ENCODE measurements at places on chromosomes 3 and 15.

GRCh38 chr15:39195961-39196486 lies 384.9 kb upstream of the THBS1 start:
- DNase-seq: no peak

DNA sequence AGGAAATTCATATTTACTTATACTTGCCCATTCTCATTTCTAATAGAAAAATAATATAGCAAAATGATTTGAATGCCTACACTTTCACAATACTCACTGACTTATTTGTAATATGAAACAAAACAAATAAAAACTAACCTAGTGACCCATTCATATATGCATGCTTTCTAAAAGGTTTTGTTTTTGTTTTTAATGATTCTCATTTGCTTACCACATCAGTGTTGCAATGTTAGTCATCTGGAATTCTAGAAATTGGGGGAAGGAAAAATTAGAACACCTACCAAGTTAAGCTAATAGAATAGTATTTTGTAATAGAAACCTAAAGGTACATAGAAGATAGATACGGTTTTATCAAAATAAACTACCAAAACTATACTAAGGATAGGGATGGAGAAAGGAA lies 214.1 kb upstream of the CNTN6 start:
- no peak for DNase-seq

DNA sequence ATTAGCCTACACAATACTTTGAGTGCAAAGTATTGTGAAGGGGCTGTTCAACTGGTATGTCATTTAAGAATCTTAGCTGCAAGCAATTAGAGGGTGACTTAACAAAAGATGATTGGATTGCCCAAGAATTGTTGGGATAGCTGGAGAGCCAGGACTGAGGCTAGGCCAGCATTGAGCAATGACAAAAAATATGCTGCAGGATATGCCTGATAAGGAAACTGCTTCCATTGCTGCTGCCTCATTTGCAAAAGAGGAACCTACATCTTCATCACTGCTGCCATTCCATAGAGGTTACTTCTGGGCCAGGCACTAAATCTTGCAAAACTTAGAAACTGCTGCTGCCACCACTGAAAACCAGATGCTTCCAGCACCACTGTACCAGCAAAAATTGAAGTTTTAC lies 108.0 kb upstream of the TBC1D5 start:
- DNase-seq: no peak

- DNase-seq: no peak
Measured at GRCh38 chr3:100698736-100699135, 10.6 kb upstream of the TFG start.

DNA sequence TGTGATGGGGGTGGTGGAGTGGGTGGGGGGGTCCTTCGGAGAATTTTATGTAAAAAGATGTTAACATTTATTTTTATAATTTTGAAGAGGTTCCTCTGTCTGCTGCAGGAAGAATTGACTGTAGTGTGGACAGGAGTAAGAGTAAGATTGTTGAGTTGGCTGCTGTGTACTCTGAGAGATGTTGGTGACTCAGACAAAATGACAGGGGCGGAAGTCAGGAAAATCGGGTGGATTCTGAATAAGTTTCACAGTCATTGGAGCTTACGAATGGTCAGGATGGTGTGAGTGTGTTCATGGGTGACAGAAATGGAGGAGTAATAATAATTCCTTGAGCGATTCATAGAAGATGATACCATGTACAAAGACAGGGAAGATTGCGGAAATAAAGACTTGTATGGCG lies 420.0 kb downstream of the ROBO2 start:
- DNase-seq: no peak

DNA sequence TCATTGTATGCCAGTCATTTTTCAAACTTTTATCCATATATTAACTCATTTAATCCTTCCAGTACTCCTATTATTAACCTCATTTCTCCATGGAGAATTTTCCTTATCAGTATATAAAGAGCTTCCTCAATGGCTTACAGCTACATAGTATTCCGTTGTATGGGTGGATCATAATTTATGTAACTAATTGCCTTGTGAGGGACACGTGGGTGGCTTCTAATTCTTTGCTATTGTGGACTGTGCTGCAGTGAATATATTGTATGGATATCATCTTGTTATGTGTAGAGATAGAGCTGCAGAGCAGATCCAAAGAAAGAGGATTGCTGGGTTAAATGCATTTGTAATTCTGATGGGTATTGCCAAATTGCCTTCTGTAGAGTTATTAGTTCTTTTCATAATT lies 25.2 kb downstream of the PML start:
- no peak for DNase-seq

GRCh38 chr15:78211189-78211921 lies 23.0 kb downstream of the ACSBG1 start:
- no peak for DNase-seq

DNA sequence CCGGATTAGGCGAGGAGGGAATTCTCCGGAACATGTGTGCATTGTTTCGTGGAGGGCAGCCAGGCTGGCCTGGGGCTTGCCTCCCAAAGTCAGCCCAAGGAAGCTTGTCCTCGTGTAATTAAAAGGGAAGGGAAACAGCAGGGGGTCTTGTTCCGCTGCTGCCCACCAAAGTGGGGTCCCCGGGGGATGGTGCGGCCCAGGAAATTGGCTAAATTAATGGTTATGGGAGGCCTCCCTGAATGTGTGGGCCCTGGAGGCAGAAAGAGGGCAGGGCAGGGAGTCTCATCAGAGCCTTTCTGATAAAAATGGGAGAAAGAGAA lies 118.1 kb downstream of the OPA1 start:
- no peak for DNase-seq

GRCh38 chr3:64184621-64185020 lies 40.6 kb downstream of the PRICKLE2 start:
- DNase-seq: no peak

DNA sequence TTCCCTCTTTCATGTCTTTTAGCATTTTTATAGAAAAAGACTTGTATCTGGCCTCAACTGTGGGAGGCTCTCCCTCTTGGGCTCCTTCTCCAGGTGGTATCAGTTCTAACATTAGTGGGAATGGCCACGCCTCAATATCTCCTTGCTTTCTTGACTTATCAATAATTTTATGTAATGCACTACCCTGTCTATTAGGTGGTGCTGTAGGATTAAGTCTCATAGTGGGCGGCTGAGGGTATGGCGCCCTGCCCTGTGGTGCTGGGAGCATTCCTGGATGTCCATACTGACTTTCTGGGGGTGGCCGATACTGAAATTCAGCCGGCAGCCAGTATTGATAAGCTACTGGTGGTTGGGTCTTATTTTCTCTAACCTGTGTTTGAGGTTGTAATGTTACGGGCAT lies 8.7 kb upstream of the RPUSD3 start:
- no peak for DNase-seq

GRCh38 chr15:93705753-93706455 lies 525.5 kb upstream of the MCTP2 start:
- no peak for DNase-seq

GRCh38 chr3:143847787-143848631 lies at the start of gene SLC9A9:
TSS of gene SLC9A9 (minus strand) at chr3:143848468. CDS start at chr3:143848322, 146 bp downstream.
- DNase-seq: peak; percentile 29

GRCh38 chr3:14524311-14524711 lies 15.8 kb downstream of the GRIP2 start:
- DNase-seq: no peak

- DNase-seq: no peak
Measured at GRCh38 chr3:123076496-123077418, 9.9 kb downstream of the PDIA5 start.

- no peak for DNase-seq
Measured at GRCh38 chr3:148318240-148318639, 379.5 kb upstream of the AGTR1 start.

GRCh38 chr3:58010562-58010961 lies 2.3 kb downstream of the FLNB start:
- no peak for DNase-seq

DNA sequence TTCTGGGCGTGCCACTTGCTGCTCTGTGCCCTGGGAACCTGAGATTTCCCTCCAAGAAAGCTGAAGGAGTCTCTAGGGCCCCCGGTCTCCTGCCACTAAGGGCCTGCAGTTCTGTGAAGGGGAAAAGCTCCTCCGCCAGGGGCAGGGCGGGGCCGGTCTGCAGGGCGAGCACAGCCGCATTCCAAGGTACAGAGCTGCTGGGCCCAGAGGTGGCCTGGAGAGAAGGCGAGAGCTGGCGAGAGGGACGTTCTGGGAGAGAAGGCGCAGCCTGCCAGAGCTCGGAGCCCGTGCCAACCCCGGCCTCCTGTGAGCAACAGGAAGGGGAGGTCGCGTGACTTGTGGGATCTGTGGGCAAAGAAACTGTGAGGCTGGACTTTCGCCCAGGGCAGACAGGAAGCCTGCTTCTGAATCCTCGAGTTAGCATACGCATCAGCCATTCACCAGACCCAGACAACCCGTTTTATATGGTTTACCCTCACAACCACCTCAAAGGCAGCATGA lies 500.4 kb downstream of the SHQ1 start:
- no peak for DNase-seq

DNA sequence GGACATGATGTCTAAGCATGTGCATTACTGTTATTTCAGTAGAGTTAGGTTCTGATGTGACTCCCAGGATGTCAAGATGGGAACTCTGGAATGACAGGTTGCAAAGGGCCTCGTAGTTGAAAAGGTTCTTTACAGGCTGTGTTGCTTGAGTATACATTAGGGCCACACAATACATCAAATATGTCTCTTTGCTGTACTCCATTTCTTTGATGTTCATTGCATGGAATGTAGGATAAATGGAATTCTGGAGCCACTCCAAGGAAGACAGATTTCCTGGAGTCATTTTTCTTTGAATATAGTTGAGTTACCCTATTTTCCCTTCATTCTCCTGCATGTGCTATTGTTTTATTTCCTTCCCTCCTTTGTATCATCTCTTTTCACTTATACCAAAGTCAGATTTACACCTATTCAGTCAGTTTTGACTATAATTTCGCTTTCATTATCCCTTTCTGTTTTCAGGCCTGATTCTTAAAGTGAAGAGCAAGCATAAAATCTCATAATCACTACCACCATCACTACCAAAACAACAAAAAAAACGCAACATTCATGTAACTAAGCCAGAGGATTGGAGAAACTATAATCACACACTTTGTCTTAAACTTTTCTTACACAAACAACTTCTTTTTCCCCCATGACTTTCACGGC lies 61.2 kb upstream of the PTX3 start:
- DNase-seq: no peak

- DNase-seq: no peak
Measured at GRCh38 chr3:152229692-152230091, 39.0 kb upstream of the MBNL1 start.

- DNase-seq: no peak
Measured at GRCh38 chr15:35697549-35698299, 151.8 kb upstream of the DPH6 start.

- DNase-seq: no peak
Measured at GRCh38 chr3:109132801-109133473, 3.6 kb upstream of the C3orf85 start.

DNA sequence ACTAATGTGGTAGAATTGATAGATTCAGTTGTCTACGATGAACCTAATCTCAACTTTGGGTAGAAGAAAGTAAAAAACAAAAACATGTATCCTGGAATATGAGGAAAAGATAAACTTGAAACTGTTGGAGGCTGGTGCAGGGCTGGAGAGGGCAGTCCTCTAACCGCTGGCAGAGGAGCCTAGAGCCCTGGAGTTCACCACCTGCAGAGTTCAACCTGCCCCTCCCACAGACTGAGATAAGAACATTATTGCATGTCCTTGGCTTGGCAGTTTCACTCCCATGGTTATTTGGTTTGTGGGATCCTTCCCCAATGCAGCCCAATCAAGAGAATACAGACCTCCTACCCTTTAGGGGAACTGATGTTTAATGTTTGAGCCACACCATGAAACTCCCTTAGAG lies 53.2 kb upstream of the GATM start:
- DNase-seq: no peak

DNA sequence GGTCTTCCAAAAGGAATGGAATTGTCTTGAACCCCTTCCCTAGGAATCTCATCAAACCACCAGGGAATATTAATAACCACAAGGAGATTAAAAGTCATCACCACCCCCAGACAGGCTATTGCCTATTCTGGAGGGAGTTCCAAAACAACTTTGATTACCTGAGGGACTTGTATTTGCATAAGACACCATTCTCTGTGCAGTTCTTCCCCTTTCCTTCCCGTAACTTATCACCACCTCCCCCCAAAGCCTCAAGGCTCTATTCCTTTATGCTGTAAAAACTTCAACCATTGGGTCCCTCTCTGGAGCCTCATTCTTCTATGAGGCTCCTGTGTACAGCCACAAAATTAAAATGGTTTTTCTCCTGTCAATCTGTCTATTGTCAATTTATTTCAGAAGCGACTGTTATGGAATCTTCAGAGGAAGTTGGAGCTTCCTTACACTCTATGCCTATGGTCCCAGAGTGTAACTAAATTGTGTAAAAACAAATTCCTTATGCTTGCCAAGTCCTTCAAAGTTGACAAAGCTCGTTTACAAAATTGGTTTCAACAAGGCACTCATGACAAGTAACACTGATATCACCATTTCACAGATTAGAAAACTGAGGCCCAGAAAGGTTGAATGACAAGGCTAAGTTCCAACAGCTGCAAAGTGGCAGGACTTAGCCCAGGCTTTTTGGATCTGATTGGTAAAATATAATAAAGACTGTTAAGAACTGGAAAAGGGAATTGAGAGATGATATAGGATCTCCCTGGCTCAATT lies 68.3 kb upstream of the HERC1 start:
- DNase-seq: no peak

DNA sequence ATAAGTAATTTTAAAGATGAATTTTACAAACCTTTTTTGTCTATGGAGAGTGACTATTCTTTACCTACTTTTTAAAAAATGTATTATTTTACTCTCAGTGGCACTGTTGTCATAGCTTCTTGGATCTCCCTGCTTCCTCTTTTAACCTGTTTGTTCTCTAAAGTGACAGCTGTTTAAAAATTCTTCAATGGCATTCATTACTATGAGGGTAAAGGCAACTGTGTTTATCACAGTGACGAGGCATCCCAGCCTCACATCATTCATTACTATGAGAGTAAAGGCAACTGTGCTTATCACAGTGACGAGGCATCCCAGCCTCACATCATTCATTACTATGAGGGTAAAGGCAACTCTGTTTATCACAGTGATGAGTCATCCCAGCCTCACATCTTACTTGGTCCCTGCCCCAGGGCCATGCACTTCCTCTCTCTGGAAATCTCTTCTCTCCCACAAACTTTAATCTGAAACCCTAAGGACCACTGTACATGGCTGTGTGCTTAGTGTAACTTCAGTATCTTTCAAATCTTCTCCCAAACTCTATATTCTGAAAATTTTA lies 101.7 kb upstream of the ZNF717 start:
- DNase-seq: no peak
